ENCODE measurements at places on chromosomes 11 and 22.

DNA sequence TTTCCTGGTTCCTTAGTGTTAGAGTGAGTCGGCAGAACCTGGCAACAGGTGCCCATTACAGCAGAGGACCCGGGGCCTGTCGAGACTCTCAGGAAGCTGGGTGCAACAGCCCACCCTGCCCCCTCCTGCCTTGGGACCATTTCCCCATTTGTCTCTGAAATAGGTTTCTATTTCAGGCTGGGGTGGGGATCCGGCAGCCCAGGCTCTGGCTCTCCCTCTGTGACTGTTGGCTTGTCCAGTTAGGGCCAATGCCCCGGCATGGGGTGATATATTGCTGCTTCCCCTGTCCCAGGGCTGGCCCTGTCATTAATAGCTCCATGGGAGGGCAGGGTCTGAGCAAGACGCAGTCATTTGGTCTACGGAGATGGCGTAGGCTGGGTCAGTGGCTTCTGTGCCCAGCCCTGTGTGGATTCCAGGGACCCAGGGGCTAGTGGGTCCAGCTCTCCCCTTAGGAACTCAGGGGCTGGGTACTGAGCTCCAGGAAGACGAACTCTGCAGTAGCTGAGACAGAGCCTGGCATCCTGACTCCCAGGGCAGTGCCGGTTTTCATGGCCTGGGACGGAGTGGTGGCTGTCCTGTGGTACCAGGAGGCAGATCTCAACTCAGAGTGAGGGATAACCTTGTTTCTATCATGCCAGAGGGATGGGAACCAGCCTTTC lies 2.7 kb downstream of the P2RY6 start:
- no peak overlapping the region for H3K4me3 ChIP-seq
- H3K27me3 ChIP-seq = no peaks in the 10 kb centered on the region
- no peaks in the 10 kb centered on the region for H3K36me3 ChIP-seq
- H3K27ac ChIP-seq = no peak overlapping the region
- no peaks in the 10 kb centered on the region for H3K4me1 ChIP-seq

- peaks cover 32% of the 10 kb centered on the region for H3K4me1 ChIP-seq
- no peaks in the 10 kb centered on the region for H3K36me3 ChIP-seq
- DNase-seq = no peak
- H3K27ac ChIP-seq = no peak overlapping the region
Measured at GRCh38 chr11:86980086-86980796, 25.0 kb upstream of the FZD4 start.

GRCh38 chr11:119085437-119085847 lies 761 bp downstream of the HMBS start:
- peak overlapping the region; percentile 92 for H3K4me3 ChIP-seq
- peak; percentile 79 for DNase-seq
- no peaks in the 10 kb centered on the region for H3K27me3 ChIP-seq
- H3K4me1 ChIP-seq = peaks cover 5% of the 10 kb centered on the region
- peaks cover 17% of the 10 kb centered on the region for H3K36me3 ChIP-seq

GRCh38 chr11:128297091-128297651 lies 290.2 kb downstream of the ETS1 start:
- no peaks in the 10 kb centered on the region for H3K27me3 ChIP-seq
- no peak for DNase-seq
- H3K36me3 ChIP-seq = no peaks in the 10 kb centered on the region
- H3K4me1 ChIP-seq = no peaks in the 10 kb centered on the region
- H3K27ac ChIP-seq = no peak overlapping the region

- H3K36me3 ChIP-seq = no peaks in the 10 kb centered on the region
- H3K4me1 ChIP-seq = no peaks in the 10 kb centered on the region
- no peak overlapping the region for H3K4me3 ChIP-seq
- no peak overlapping the region for H3K27ac ChIP-seq
- no peak for DNase-seq
Measured at GRCh38 chr11:9052316-9052715, 39.1 kb downstream of the SCUBE2 start.

DNA sequence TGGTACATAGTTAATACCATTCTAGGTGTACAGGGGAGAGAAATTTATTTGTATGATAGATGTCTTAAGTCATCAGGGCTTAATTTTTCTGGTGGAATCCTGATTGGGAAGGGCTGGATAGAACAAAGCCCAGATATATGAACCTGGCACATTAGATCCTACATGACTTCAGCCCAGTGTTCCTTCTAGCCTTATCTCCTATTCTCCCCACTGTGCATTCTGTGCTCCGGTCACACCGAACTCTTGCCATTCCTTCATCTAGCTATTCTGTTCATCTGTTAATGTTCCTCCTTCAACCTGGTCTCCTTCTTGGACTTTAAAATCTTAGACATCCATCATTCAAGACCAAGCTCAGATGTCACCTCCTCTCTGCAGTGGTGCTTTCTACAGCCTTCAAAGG lies 68.9 kb upstream of the EED start:
- peak overlapping the region; percentile 74 for H3K27ac ChIP-seq
- H3K4me3 ChIP-seq = no peak overlapping the region
- no peaks in the 10 kb centered on the region for H3K36me3 ChIP-seq

GRCh38 chr22:19559324-19559811 lies 35.2 kb upstream of the CLDN5 start:
- H3K27me3 ChIP-seq = no peaks in the 10 kb centered on the region
- H3K36me3 ChIP-seq = no peaks in the 10 kb centered on the region
- no peak overlapping the region for H3K4me3 ChIP-seq
- no peak for DNase-seq

GRCh38 chr22:30396871-30397655 lies at the start of gene SEC14L2:
Gene SEC14L2 (plus strand): TSS chr22:30397018. CDS start chr22:30397117, 99 bp downstream.
- peak; percentile 78 for DNase-seq
- no peaks in the 10 kb centered on the region for H3K36me3 ChIP-seq
- H3K4me3 ChIP-seq = peak within 1 kb of the TSS; percentile 83
- H3K27me3 ChIP-seq = no peaks in the 10 kb centered on the region

- no peaks in the 10 kb centered on the region for H3K27me3 ChIP-seq
- H3K27ac ChIP-seq = no peak overlapping the region
- DNase-seq = no peak
- no peak overlapping the region for H3K4me3 ChIP-seq
- no peaks in the 10 kb centered on the region for H3K36me3 ChIP-seq
- H3K4me1 ChIP-seq = no peaks in the 10 kb centered on the region
Measured at GRCh38 chr22:22927196-22927887, 39.7 kb downstream of the IGLL5 start.

DNA sequence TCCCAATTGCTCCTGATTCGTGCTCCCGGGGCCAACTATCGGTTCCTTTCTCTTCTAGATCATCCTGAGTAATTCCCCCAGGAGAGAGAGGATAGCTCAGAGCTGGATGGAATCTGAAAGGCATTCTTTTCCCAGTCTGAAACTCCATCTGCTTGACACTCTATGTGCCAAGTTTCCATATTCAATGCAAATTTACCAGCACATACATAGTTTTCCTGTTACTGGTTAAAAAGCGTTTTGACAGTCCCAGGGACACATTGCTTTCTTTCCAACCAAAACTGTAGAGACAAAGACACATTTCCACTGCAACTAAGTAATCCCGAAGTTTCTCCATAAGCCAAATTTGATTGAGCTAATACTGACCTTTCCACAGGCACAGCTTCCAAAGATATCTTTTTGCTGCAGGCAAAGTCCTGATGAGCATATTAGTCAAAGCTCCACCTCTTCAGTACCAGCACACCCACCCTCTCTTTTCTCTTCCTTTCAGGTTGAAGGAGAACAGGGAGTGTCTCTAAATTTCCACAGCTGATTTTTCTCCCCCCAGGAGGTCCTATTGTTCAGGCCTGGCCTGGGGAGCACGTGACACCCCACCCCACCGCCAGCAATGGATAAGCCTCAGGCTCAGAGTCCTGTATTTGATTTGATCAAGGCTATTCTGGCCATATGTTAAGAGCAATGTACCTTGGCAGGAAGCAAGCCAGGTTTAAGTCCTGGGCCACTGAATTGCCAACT lies 9.7 kb upstream of the ANKK1 start:
- H3K4me3 ChIP-seq = no peak overlapping the region
- DNase-seq = no peak
- no peaks in the 10 kb centered on the region for H3K4me1 ChIP-seq
- no peak overlapping the region for H3K27ac ChIP-seq
- H3K27me3 ChIP-seq = no peaks in the 10 kb centered on the region

Data from liver (tissue), 10 donors.